ENCODE measurements at places on chromosomes 4 and X.

GRCh38 chr4:173125216-173125812, 43.3 kb upstream of the GALNT7 start:
- DNase-seq = no peak

DNA sequence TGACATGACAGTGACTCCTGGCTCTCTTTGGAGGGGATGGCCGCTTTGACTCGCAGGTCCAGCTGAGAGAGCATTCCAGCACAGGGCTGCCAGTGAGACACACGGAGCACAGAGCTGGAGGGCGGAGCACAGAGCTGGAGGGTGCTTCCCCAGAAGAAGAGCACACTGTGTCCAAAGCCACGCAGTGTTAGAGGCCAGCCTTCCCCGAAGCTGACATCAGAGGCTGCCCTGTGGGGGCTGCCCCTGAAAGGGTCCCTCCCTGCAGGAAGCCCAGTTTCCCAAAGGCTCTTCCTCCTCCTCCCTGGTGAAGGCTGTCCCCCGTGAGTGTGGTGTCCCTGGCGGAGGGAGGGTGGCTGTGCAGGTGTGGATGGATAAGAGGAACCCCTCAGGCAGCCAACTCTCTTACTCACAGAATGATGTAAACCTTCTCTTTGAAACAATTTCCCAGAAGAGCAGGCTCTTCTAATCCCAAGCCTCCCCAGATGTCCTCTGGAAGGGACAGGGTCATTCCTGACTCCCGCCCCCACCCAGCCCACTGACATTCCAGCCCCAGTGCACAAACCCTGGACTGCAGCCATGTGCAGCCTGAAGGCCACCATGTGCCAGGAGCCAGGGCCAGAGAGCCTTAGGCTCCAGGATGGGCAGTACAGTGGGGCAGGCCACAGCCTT, 53.4 kb downstream of the PSAPL1 start:
- DNase-seq = no peak

GRCh38 chr4:128332081-128332480, 44.5 kb upstream of the PGRMC2 start:
- no peak for DNase-seq

- no peak for DNase-seq
Observed at GRCh38 chr4:106691749-106692148, 323.2 kb upstream of the GIMD1 start.

DNA sequence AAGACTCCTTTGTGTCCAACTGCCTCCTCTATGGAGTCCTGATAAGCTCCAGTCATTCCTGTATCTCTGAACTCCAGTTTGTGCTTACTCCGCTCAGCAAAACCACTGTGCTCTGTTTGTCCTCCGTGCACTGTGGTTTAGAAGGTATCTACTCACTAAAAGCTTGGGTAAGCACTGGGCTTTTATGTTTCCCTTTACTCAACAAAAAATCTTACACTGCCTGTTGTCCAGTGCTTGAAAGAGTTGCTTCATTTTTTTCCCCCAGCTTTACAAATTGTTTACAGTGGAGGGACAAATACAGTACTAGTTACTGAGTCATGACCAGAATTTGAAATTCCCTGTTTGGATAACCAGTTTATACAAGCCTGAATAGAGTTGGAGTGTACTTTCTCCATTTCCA, 545.3 kb upstream of the FAT1 start:
- no peak for DNase-seq

DNA sequence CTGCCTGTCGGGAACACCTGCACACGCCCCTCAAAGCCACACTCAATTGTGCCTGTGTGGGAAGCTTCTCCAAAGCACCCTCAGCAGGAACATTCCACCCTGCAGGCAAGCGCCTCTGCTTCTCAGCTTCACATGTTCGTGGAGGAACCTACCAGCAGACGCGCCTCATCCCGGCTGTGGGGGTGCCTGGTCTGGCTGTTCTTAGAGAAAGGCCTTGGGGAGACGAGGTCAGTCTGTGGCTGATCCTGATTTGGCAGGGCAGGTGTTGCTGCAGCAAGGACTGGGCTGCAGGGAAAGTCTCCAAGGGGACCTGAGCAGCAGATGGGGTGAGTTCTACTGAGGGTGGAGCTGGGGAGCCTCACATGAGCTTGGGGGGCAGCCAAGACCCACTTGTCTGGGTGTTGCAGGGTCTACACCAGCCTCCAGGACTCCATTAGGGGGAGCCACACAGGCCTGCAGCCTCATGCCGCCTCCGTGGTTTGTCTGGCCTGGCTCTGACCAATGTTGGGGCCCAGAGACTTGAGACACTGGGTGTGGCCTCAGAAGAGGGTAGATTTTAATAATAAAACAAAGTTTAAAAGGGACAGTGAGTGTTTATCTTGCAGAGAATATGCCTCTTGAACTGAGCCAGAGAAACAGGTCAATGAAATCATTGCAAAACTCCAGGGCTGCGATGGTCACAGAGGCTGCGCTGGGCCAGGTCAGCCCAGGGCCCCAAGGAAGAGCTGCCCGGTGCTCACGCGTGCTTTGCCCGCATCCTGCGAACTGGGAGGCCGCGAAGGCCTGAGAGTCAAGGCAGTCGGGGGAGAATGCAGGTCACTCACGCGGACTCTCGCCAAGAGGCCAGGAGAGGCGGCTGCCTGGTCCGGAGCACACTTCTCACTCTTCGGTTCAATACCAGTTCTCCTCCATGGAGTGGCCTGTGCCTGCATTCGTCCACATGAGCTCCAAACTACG, 21.1 kb downstream of the RNF212 start:
- no peak for DNase-seq

GRCh38 chr4:114691865-114692264, 93.3 kb downstream of the UGT8 start:
- no peak for DNase-seq

DNA sequence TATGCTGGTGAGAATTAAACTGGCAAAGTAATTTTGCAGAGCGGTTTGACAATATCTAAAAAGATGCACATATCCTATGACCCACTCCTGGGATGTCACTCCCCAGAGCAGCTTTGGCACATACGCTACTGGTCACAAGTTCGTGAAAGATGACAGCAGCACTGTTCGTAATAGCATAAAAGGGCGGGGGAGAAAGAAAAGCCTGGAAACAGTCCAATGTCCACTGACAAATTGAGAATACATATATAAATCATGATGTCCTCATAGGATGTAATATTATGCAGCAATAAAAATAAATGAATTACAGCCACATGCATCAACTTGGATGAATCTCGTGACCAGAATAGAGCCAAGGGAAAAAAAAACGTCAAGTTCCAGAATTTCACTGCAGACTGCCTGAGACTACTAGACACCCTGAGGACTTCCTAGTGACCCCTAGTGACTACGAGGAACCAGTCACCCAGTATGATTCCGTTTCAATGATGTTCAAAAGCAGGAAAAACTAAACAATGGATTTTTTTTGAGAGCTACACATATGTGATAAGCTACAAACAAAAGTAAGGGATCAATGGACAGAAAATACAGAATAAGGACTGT, 1.8 kb downstream of the PCSK1N start:
- DNase-seq = no peak

DNA sequence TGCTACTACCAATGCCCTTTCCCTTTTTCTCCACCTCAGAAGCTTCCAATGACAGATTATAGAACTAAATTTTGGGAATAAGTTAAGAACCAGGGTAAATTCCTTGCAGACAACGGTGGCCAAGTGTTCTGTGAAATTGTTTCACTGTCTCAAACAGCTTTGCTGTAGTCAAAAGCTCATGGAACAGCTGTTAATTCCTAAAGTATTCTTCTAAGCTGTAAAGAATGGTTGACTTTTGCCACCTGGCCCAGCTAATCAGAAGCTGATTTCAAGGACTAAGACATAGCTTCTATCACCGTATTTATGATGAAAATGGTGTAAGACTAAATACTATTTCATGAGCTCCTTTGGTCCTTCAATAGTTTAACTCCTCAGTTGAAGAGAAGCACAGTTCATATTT, 297.5 kb downstream of the IL1RAPL2 start:
- no peak for DNase-seq

DNA sequence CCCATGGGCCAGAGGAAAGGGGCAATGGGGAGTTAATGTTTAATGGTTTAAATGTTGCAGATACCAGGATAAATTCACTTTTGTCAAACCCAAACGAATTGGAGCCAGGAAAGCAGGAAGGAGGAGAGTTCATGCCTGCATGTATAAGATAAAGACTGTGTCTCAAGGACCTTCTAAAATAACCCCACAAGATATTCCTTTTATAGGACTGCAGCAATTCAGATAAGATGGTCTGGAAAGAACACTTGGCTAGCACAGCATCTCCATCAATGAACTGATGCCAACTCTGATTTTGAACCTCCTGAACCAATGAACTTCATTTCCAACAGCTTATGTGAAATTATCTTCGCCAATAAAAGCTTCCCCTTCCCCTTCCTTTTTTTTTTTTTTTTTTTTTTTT, 31.3 kb upstream of the LONRF3 start:
- no peak for DNase-seq

GRCh38 chr4:163911891-163912290, 417.4 kb downstream of the TMA16 start:
- DNase-seq = no peak

DNA sequence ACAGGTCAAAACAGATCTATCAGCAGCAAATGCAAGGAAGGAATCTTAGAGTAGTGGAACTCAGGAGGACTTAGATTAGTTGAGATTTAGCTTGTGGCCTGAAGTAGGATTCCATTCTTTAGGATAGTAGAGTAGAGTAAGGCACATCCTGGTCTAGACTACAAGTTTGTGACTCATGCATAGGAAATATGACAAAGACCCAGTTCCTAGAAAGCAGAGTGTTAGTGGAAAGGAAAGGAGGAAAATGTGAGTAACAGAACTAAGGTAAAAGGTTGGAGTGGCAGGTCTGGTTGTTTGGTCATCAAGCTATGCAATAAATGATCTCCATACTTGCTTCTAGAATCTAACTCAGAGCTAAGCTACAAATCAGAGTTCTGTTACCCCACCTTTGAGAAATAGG, 595.0 kb downstream of the ACTRT1 start:
- no peak for DNase-seq

DNA sequence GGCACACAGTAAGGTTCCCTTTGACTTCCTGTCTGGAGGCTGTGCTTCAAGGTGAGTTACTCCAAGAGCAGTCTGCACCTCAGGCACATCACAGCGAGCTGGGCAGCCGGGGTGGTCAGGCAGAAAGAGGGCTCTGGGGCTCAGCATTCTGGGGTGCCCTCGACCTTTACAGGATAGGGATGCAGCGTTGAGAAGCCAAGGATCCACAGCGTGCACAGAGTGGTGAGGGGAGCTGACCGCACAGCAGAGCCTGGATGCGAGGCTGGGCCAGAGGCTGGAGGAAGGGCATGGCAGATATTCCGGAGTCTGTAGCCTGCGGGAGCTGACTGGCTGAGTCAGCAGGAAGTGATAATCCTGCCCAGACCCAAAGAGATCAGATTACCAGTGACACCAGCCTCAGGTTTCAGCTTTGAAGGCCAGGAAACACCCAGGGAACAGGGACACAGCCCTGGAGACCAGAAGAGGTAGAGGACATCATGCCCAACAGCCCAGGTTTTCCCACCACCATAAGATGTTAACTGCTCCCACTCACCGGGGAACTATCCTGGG, 38.4 kb upstream of the PDLIM3 start:
- no peak for DNase-seq

- no peak for DNase-seq
Observed at GRCh38 chrX:115029869-115030570, 12.6 kb upstream of the IL13RA2 start.

GRCh38 chr4:26489101-26489985, 941 bp downstream of the CCKAR start:
- no peak for DNase-seq

DNA sequence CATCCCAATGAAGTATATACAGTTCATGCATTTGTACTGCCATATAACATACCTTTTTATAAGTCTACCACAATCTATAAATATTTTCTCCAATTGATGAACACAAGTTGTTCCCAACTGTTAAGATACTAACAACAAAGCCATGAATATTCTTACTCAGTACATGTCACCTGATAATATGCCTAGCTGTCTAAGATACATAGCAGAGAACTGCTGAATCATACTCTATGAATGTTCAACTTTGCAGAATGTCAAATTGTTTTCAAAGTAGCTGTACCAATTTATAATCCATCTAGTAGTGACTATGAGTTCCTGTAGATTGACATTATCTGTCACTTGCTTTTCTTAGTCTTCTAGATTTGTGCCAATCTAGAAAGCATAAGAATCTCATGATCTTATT, 84.9 kb downstream of the RAB28 start:
- no peak for DNase-seq

- peak; percentile 85 for DNase-seq
Observed at GRCh38 chr4:76998251-76998901, 48.8 kb downstream of the SEPTIN11 start.

DNA sequence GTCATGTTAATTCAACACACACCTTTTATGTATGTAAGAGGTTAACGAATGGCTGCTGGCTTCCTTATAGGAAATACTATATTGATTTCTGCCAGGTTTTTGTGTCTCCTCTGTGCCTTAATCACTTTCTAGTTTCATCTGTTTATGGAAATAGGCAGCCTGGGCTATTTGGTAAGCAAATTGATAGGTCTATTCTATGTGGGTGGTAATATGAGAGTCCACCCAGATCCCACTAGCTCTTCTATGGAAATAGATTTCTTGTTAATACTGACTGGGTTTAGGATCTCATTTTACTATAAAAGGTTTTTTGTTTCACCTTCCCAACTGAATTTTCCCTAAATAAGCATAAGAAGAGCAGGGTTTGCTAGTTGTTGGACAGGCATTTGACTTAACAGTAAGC, 4.1 kb downstream of the BMX start:
- DNase-seq = no peak

- peak; percentile 97 for DNase-seq
Observed at GRCh38 chr4:7828011-7828720, 111.5 kb downstream of the AFAP1 start.

DNA sequence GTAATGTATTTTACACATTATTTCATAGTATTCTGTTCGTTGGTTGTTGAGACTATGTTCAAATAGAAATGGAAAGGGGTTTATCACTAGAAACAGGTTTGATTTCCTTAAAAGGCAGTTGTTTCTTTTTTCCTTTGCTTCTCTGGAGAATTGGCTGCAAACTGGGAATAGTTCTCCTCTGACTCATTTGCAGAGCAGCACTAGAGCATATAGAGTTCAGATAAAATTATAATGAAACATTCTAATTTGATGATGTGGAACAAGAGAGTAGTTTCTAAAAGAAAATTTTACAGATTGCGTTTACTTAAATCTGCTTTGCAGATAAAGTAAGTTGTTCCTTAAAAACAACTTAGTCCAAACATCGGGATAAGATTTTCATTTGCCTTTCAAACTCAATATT, 29.7 kb downstream of the SYNPO2 start:
- DNase-seq = peak; percentile 90

Measured in fibroblast of skin of left biceps (primary cell).